ENCODE measurements at places on chromosomes 1 and 21.

- DNase-seq = no peak
Measured at GRCh38 chr1:114723915-114724314, 7.3 kb upstream of the NRAS start.

- no peak for DNase-seq
Measured at GRCh38 chr1:115492880-115493279, 148.9 kb upstream of the VANGL1 start.

DNA sequence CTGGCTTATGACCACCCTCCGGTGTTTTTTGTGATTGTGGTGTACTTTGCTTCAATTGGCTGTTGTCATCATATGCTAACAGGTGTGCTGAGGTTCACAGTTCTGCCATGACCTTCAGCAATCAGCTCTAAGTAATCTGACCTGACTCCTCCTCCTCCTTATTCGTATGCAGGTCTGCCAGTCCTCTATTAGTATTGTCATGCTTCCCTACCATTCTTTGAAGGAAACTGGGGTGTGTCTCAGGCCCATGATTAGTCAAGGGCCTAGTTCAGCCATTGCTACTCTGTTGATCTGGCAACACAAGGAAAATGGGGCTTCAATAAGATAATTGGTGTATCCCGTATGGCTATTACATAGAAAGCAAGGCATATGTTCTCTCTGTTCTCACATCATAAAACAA, 332.3 kb upstream of the DPYD start:
- no peak for DNase-seq

DNA sequence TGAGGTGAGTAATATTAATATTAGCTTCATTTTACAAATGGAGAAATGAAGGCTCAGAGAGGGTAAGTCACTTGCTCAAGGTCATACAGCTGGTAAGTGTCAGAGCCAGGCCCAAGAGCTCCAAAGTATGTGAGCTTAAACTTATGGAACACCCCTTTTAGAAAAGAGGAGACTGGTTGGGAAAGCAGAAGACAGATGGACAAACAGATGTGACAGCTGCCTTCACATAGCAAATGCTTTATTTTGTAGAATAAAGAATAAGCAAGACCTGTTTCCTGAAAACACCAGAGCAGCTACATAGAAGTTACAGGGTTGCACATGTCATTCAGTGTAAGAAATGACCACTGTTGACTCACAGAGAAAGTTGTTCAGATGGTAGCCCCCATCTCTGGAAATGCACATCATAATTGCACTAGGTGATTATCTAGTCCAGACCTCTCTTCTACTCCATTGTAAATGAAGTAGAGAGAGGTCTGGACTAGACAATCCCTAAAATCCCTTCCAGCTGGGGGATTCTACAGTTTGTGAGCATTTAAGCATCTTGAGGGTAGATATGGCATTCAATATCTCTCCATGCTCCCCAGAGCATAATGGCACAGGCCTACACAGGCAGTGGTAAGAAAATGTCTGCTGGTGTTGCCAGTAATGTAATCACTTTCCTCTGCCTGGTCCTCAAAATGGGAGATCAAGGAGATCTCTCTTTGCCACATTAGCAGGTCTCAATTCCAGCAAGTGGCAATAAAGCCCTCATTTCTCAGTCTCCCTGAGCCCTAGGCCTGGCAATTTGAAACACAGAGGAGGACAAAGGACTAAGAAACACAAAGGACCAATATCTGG, 188.2 kb upstream of the FGGY start:
- no peak for DNase-seq

GRCh38 chr1:74205266-74205665, 7.2 kb downstream of the FPGT start:
- no peak for DNase-seq

DNA sequence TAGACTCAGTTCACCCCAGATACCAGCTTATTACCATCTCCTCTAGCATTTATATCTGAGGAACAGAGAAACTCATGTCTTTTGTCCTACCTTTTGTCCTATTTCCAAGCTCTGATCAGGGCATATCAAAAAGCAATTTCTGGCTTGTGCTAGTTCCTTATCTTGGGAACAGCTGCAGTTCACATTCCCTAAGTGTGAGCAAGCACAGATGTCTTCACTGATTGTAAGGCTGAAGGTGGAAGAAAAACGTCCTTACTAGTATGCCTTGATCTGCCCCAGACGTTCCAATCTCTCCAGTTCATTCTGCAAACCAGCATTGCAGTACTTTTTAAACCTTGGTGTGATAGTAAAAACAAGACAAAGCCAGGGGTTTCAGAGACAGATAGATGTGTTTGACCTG, 139.8 kb downstream of the NCAM2 start:
- DNase-seq = no peak

- DNase-seq = no peak
Measured at GRCh38 chr1:85616364-85616705, 35.8 kb downstream of the CCN1 start.

Data from activated CD4-positive, alpha-beta T cell treated with anti-CD3 and anti-CD28 coated beads, Interleukin-2, amount 50 U/mL, for 1 hour (primary cell).